ENCODE measurements at places on chromosomes 3 and 15. TPM values are rescaled to one million over a fixed set of nuclear protein-coding genes. Genes with fewer than 3 reads are reported as not detected.

DNA sequence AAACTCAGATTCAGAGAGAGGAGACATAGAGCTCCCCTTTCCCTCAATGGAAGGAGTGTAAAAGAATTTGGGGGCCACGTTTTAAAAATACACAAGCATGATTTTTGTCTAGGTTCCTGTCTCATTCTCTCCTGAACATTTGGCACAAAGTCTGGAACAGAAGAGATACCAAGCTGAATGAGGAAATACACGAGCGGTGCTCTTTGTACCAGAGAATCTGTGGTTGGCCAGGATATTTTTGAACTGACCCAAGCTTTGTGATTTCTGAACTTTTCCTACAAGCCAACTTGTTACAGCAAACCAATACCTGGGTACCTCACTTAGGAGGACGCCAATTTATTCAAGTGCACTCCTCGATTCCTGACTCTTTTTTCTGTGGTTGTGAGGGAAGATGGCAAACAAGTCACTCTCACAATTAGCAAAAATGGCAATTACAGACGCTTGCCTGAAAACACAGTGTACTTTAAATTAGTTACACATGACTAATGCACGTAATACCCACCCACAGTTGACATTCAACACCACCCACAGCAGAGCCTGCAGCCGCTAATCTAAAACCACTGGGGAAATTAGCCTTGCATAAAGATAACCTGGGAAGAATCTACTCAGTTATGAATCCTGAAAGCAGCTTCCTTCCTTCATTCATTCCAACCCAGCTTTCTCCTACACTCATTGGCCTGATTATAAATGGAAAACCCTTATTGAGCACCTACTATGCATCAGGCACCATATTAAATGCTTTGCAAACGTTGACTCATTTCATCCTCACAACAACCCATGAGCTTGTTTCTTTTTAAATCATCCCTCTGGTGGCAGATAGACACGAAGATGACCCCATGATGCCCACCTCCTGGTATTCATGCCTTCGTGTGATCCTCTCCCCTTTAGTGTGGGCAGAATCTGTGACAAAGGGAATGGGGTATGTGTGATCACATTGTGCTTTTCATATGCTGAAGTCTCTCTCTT, 293.5 kb downstream of the KBTBD8 start:
- DNase-seq: no peak

DNA sequence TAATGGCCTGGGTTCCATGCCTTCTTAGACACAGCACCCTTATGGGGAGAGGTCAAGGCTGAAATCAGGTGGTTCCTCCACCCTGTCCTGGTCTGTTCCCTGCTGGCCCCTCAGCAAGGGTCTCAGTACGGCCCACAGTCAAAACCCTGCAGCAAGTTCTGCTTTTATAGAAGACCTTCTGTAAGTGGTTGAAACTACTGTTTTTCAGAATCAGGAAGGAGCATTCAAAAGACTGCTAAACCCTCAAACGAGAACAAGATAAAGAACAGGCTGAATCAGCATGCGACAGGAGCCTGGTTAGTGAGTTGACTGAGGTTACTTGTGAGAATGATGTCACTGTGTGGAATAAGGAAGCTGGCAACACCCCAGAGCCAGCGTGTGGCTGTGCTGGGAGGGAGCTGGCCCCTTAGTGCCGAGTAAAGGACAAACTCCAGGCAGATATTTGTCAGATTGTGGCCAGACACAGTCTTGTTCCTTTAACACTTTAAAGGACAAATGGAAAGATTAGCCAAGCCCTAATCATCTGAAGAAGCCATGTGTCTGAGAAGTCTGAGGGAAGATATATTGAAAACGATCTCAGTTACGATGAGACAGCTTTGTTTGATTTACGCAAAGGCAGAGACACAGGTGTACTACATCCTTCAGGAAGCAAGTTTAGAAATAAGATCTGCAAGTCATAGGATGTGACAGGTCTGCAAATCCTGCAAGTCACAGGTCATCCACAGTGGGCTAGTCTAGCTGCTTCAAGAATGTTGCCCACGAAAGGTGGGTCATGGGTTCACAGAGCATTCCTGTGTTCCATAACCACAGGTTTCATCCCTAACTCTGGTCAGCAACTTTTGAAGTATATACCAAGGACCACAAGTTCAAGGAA, 54.0 kb downstream of the B3GNT5 start:
- no peak for DNase-seq

GRCh38 chr15:59017449-59017848, 30.0 kb downstream of the RNF111 start:
- no peak for DNase-seq

GRCh38 chr15:44804298-44805046, 68.1 kb downstream of the TRIM69 start:
- DNase-seq: no peak

DNA sequence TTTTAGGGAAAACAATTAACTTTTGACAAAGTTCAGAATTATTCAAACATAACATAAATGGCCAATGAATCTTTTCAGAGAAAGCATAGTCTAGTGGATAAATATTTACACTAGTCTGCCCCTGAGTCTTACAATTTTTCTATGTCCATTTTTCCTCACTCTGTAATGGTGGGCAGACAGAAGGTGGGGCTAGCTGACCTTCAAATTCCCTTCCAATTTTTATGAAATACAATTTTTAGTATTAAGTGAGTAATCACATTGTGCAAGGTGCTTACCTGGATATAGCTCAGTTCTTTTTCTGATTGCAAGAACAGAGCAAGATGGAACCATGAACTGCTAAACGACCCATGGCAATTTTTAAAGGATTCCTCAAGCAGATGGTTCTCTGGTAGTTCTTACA, 441.7 kb upstream of the NR2F2 start:
- DNase-seq: no peak

DNA sequence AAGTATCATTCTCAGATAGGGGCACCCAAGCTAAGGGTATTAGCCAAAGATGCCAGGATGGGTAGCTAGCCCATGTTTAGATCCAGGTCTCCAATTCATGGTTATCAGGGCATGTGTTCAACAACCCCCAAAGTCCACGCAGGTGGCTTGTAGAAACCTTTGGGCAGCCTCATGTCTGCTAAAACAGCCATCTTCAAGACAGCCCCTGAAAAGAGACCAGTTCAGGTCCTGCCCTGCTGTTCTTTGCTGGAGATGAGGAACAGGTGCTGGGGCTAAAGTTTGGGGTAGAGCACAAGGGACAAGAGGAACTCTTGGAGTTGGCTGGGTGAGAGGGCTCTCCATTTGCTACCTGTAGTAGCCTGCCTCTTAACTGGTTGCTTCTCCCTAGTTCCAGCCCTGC, 4.6 kb downstream of the PPM1M start:
- no peak for DNase-seq

DNA sequence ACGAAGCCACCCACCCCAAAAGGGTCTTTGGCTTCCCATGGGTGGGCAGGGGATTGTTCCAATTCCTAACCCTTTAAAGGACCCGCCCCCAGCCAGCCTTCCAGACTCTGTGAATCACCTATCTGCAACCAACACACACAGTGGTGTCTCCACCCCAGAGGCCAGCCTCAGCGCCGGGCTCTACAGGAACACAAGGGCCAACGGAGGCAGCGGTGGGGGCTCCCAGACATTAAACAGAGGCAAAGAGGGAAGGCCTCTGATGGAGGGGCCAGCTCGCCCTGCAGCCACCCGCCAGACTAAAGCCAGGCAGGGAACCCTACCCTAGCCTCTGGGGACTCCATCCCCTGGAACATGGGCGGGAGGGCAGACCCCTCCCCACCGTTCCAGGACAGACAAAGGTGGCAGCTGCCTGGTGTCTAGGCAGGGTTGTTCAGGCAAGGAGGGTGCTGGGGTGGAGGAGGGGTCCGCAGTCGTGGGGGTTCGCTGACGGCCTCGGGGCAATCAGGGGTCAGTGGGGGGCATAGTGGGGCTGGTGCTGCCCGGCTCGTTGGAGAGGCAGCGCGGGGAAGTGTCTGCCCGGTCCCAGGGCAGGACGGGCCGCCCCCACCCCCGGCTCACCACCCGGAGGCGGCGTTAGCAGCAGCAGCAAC, 448 bp downstream of the SHISA5 start:
- no peak for DNase-seq

DNA sequence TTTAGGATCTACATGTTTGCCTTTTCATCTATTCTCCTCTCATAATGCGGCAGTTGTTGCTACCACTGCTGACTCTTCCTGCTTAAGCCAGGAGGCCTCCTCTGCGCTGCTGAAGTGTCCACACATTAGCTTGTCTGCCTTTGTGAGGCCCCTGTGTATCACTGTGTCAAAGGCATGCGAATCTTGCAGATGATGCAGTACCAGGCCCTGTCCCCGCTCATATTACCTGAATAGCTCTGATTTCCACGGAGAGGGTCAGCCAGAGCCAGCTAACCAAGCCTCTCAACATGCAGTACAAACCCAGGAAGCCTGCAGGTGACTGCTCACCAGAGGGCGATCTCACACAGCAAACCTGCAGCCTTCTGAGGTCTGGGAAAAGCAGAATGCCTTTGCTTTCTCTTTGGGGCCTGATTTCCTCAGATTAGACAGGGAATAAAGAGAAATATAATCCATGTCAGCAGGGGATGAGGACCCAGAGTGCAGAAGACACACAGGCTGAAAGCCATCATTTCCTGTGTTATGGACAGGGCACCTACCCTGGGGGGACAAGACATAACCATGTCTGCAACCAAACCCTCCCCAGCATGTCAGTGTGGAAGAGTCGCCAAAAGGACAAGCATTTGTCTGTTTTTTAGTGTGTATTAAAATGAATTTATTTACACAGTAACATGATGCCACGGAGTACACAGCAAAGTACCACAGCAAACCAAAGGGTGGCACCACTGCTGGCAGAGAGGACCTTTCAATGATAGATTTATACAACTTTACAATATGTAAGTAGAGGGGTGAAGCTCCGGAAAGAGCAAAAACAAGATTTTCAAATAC, 36.8 kb upstream of the TSPAN3 start:
- DNase-seq: peak; percentile 34

- no peak for DNase-seq
Observed at GRCh38 chr15:75154461-75155062, 47.1 kb upstream of the C15orf39 start.

DNA sequence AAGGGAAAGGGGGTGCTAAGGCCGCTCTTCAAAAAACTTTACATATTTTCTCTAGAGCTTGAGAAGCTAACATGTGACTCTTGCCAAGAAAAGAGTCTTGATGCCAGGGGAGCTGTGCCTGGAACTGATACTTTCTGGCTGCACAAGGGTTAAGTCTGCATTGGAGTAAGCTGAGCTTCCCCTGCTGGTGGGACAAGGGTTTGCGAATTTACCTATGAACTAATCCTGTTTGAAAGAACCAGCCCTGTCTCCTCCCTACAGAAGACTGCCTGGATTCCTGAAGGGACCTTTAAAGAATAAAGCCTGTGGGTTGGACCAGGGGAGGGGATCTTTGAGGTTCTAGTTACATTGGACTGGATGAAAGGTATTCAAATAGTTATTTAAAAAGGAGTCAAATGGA, 58.3 kb upstream of the EPHA3 start:
- no peak for DNase-seq

GRCh38 chr3:50603261-50604109, 8.1 kb downstream of the CISH start:
- DNase-seq: no peak

DNA sequence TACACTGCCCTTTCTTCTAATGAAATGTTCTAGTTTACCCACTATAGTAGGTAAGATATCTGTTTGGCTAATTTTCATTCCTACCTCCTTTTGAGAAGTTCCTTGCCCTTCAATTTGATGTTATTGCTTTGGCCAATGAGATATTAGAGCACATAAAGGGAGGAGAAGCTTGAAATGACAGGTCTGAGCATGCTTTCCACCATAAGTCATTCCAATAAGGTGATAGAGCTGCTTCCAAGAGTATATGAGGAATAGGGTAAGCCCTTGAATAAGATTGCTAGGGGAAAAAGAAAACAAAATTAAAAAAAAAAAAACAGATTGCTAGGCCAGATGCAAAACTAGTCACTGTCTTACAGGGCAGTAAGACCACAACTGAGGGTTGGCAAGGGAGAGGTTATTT, 78.9 kb upstream of the TRIM42 start:
- DNase-seq: no peak

DNA sequence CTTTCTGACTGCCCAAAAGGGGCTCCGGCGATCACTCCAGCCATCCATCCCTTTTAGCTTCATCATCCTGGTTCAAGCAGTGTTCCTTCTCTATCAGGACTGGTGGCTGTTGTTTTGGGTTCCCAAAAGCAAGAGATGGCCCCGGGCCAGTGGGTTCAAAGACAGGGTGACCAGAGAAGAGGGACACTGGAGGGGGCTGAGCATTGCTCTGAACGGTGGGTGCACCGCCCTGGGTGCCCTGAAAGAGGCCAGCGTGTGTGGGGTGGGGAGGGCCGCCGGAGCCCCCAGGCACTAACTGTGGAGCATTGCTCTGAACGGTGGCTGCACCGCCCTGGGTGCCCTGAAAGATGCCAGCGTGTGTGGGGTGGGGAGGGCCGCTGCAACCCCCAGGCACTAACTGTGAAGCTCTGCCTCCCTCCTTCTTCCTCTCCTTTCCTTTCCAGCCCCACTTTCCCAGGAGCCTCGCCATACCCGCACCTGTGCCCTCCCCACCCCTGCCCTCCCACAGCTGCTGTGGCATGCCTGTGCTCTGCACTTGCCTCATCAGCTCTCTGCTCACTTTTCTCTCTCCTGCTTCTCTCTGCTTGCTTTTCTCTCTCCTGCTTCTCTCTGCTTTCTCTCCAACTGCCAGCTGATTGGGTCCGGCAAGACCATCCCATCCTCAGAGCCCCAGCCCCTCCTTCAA, 37.4 kb upstream of the OR4F6 start:
- DNase-seq: no peak

DNA sequence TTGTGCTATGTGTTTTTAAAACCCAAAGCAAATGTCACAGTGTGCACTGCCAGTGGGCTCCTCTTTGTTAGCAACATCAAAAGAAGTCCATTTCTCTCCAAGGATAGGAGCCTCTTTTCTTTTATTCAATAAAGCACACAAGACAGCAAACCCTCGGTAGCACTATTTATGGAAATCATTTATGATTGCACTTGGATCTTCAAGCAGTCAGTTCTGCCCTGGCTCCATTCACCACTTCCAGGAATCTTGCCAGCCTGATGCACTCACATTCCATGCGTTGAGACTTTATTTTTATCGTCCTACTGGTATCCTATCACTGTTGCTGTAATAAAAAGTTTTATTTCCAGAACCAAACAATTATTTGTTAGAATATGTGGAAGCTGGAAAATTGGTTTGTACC, 412.1 kb downstream of the TBL1XR1 start:
- DNase-seq: no peak

- DNase-seq: peak; percentile 18
Observed at GRCh38 chr3:7095116-7095515, 234.2 kb downstream of the GRM7 start.

DNA sequence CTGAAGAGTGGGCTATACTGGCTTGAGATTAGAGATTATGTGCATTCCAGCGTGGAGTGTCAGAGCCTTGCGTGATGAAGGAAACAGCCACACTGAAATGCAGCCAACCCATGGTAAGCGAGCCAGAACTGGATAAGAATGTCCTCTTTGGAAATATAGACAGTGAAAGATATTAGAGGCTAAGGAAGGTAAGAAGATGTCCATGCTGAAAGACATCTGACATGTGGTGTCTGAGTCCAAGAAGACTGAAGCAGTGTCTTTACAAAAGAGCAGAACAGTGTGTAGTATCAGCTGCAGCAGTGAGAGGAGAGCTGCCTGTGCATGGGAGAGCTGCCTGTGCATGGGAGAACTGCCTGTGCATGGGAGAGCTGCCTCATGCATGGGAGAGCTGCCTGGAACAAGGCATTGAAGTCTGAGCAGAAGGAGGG, 672.2 kb downstream of the DIPK2A start:
- DNase-seq: no peak

Gene LZTFL1
- 71.6 TPM for polyA plus RNA-seq

Gene GOLGA6L24
- polyA plus RNA-seq: not detected

Gene DAZL
- polyA plus RNA-seq: not detected

Gene CCDC39
- polyA plus RNA-seq: 5.4 TPM

Gene DNASE1L3
- 4.3 TPM for polyA plus RNA-seq

Gene CPN2
- 0.69 TPM for polyA plus RNA-seq

Data from right renal cortex interstitium (tissue), 3 donors.